Occipital lobe (tissue), 3 donors: ENCODE measurements at places on chromosomes 3 and 15.
A peak's percentile ranks its signal among the peaks of the same experiment; 100 is the strongest.

GRCh38 chr3:141796081-141796888, 33.1 kb downstream of the GRK7 start:
- DNase-seq = no peak

GRCh38 chr3:14357463-14357862, 44.9 kb upstream of the SLC6A6 start:
- no peak for DNase-seq

- DNase-seq = no peak
Measured at GRCh38 chr3:51471775-51472652, 27.8 kb downstream of the DCAF1 start.

GRCh38 chr3:46089237-46090011, 62.1 kb upstream of the XCR1 start:
- peak; percentile 26 for DNase-seq

GRCh38 chr3:67048715-67049074, 50.6 kb downstream of the KBTBD8 start:
- no peak for DNase-seq

GRCh38 chr15:27059610-27060202, 88.7 kb downstream of the GABRG3 start:
- no peak for DNase-seq

- no peak for DNase-seq
Measured at GRCh38 chr15:83445643-83446042, 1.5 kb upstream of the SH3GL3 start.

GRCh38 chr15:51403072-51403878, 61.8 kb downstream of the GLDN start:
- DNase-seq = no peak

DNA sequence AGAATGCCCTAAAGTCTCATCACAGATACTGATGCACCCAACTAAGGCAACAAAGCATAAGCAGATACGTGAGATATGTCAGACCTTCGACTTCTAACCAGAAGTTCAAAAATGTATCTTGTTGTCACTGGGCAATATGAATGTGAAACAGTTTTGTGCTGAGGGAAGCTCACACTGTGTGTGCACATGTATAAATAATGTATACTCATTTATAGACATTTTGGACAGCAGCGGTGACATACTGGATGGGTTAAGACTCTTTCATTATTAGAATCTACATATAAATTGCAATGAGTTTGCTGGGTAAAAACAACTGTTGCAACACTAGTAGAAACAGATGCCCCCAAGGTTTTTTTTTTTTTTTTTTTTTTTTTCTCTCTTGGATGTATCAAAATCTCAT, 37.9 kb downstream of the TIGIT start:
- no peak for DNase-seq

GRCh38 chr3:102030661-102031060, 181.3 kb downstream of the NFKBIZ start:
- no peak for DNase-seq

DNA sequence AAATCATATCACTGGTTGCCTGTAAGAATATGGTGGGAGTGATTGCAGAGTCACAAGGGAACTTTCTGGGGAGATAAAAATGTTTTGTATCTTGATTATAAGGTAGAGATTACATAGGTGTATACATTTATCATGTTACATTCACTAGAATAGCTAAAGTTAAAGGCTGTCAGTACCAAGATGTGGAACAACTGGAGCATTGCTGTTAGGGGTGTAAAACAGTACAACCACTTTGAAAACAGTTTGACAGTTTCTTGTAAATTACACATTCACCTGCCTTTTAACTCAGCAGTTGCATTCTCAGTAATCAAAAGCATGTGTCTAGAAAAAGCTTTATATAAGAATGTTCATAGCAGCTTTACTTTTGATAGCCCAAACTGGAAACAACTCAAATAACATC, 27.6 kb downstream of the RASA2 start:
- no peak for DNase-seq

DNA sequence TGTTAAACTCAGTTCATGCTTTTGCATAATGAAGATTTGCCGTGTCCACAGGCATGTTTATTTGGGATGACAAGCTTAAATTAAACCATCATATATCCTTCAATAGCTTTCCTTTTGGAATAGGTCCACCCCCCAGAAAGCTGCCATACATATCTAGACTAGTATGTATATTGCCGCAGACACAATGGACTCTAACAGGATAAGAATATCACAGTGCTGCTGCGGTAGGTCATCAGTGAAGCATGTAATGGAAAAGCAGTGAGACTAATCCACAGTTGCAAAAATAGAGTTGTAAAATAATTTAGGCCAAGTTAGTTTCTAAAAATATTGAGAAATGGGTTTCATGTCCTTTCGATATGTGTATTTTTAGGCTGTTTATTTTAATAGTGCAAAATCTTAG, 819.9 kb upstream of the DPPA4 start:
- DNase-seq = no peak

GRCh38 chr3:114669614-114670013, 375.8 kb downstream of the TIGIT start:
- no peak for DNase-seq

DNA sequence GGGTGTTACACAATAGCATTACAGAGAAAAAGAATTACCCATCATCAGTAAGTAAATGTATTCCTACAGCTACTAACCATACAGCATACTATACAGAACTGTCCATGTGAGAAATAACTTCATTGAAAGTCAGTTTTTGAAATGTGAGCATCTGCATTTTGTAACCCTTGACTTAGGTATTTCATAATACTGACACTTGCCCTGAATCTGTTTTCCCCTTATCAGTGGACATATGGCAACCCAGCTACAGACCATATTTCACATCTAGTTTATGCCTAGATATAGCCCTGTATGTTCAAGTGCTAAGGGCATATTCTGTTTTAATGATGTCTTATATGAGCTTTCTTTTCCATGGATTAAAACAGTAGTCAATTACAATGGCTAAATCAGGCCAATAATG, 297.6 kb downstream of the TBC1D5 start:
- DNase-seq = no peak

GRCh38 chr3:129549805-129550204, 6.8 kb downstream of the H1-8 start:
- no peak for DNase-seq

- DNase-seq = no peak
Measured at GRCh38 chr3:42101048-42101447, 9.9 kb downstream of the TRAK1 start.

GRCh38 chr3:191339316-191339917, 9.1 kb upstream of the UTS2B start:
- DNase-seq = no peak

DNA sequence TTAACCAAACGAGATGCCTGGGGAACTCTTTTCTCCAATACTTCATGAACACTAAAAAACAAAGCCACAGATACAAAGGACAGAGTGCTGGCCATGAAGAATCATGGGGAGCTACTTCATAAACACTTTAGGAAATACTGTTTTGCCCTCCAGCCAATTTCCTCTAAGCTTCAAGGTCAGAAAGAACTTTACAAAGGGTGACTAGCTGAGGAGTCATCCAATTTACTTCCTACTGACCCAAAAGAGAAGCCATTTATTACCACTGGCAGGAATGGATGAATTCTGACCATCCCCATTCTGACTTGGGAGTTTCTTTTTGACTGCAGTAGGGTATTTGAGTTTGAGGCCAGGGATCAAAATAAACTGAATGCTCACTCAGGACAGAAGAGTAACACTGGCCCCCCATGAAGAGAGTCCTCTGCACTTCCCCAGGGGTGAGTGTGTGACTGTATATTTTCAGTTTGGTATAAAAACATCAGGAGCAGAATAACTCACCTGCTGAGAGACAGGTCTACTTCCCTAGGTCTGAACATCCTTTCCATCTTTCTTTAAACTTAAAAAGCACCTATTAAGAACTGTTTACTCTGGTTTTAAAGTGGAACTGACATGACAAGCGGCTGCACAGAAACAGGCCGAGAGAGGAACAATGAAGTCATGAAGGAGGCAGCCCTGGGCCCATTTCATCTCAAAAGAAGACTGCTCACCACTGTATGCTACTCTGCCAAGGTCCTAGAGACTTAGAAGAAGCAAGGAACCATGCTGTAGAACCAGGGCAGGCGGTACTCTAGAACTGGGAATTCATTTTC, 203.6 kb downstream of the TNIK start:
- DNase-seq = no peak

DNA sequence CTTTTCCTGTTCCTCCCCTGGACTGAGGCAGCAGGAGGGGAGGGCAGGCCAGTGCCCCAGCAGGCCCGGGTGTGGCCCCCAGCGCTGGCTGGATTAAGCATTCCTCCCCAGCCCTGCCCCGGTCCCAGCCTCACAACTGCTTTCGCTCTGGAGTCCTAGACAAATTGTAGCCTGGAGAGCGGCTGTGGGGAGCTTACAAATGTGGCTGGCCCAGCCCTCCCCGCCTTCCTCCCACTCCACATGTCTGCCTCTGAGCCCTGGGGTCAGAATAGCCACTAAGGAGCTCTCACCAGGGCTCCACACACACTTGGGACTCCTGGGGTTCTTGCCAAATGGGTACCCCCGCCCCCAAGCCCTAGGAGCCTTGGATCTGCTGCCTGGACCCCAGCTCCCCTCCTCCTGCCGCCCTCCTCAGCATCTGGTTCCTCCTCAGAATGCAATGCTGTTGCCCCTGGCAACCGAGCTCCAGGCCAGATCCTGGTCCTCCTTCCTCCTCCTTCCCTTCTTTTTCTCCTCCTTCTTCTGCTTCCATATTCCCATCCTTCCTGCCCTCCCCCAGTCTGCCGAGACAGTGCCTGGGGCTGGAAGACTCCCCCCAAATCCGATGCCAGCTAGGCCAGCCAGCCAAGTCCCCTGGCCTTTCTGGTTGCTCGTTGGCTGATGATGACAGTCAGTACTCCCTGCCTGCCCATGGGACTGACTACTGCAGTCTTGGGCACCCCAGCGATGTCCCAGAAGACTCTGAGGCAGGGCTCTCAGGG, 91.1 kb downstream of the LINGO1 start:
- DNase-seq = peak; percentile 61

- DNase-seq = no peak
Measured at GRCh38 chr3:147415874-147416273, 6.7 kb downstream of the ZIC1 start.

- no peak for DNase-seq
Measured at GRCh38 chr3:165279471-165279870, 83.3 kb upstream of the SLITRK3 start.

DNA sequence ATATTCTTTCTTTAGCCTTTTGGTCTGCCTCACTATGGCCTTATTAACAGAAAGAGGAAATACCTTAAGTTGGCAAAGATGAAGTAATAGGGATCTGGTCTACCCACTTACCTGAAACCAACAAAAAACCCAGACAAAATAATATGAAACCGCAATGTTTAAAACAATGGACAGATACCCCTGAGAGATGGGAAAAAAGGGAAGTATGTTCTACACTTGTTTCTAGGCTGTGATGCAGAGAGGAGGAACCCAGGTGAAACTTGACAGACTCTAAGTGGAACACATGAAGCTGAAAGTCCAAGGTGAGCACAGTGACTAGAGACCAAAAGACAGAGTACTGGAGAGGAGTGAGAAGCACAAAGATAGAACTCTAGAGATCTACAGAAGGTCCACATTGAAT, 78.4 kb downstream of the NR2E3 start:
- no peak for DNase-seq

- DNase-seq = no peak
Measured at GRCh38 chr3:65532215-65532614, 506.5 kb downstream of the MAGI1 start.

GRCh38 chr3:154304936-154305335, 19.4 kb downstream of the DHX36 start:
- DNase-seq = no peak

DNA sequence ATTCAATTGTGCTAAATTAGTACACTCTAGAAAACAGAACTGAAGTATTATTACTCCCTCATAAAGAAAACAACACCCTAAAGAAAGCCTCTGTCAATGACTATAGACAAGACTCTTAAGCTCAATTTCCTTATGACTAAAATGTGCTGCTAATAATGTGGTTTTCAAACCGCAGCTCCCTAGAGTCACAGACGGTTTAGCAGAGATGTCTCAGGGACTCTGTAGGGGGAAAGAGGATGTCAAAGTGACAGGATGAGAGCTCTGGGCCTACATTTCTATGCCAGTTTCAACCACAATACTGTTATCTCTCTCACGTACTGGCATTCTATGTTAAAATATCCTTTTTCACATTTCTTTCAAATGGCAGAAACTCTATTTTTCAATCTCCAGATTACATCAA, 37.6 kb upstream of the WDR49 start:
- DNase-seq = no peak

- DNase-seq = no peak
Measured at GRCh38 chr3:74630602-74631001, 16.1 kb upstream of the CNTN3 start.

DNA sequence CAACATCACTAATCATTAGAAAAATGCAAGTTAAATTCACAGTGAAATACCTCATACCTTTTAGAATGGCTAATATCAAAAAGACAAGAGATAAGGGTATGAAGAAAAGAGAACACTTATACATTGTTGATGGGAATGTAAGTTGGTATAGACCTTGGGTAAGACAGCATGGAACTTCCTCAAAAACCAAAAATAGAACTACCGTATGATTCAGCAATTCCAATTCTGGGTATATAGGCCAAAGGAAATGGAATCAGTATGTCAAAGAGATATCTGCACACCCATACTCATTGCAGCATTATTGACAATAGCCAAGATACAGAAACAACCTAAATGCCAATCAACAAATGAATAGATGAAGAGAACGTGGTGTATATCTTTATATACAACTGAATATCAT, 166.8 kb upstream of the LRRN1 start:
- no peak for DNase-seq

DNA sequence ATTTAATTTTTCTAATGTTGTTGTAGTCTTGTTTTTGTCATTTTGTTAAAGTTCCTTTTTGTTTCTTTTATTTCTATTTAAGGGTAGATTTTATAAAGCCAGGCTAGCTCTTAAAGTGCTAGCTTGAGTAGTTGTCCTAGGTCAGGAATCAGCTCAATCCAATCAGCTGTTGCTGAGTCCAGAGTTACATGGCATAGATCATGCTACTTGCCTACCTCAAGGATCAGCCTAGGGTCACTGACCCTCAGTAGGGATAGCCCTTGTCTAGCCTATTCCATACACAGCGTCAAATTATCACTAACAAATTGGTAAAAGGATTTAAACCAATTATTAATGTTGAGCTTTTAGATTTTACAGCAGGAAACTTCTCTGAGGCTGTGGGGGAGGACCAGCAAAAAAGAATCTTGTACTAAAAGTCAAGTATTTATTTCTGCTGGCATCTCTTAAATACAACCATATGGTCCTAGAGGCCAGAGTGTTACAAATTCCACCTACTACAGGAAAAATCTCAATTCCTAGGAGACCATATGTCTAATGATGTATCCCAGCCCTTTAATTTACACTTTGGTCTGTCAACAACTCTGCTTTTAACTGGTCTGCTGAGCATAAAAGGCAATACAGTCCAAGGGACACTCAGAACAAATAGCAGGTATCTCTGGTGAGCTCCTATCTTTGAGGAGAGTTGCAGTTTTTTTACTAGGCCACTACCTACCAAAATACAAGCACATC, 138.3 kb upstream of the PTPRG start:
- DNase-seq = no peak

- peak; percentile 47 for DNase-seq
Measured at GRCh38 chr15:101499863-101500713, 10.6 kb upstream of the PCSK6 start.
